CD4-positive, alpha-beta T cell treated with Interleukin-15 for 4 hours (primary cell): ENCODE measurements at places on chromosomes 13 and 19.

- DNase-seq, result no peak
Measured at GRCh38 chr19:23474172-23474571, 78.9 kb upstream of the ZNF91 start.

DNA sequence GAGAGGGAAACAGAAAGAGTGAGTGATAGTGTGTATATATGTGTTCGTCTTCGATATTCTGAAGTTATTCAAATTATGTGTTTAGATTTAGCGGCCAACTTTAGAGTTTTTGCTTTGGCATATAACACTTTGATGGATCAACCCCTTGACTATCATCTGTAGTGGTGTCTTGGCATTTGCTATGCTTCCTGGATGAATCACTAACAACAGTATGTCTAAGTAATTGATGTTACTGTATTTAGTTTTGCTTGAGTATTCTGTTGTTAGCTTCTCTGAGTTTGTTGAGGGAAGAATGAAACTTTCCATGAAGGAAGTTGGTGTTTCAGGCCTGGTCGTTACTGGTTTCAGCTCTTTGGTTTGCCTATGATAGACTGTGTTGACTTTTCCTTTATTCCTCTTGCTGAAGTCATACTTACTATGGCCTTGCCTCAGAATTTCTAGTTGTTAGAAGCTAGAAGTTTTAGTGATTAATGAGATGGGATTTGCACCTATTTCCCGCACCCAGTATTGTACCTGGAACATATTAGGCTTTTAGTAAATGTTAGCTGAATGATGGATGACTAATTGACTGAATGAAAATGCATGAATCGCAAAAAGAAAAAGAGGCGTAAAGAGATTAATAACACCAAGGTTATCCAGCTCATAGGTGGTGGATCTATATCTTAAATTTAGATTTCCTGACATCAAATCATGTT lies 20.7 kb downstream of the NDFIP2 start:
- DNase-seq, result no peak

DNA sequence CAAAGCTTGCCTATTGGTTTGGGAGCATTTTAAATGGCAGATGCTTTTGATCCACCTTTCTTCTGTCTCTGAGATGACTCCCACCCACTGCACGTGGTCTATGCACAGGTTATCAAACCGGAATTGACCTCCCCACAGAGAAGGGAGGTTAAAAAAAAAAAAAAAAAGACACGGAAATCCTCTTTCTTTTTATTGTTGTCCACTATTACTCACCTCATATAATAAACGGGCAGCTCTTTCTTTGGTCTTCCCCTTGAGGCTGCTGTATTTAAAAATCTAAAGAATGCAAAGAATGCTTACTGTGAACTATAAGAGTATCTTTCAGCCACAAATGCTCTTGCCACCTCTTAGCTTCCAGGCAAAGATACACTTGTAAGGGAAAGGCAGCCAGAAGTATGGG lies 329.7 kb downstream of the NDFIP2 start:
- DNase-seq, result no peak

DNA sequence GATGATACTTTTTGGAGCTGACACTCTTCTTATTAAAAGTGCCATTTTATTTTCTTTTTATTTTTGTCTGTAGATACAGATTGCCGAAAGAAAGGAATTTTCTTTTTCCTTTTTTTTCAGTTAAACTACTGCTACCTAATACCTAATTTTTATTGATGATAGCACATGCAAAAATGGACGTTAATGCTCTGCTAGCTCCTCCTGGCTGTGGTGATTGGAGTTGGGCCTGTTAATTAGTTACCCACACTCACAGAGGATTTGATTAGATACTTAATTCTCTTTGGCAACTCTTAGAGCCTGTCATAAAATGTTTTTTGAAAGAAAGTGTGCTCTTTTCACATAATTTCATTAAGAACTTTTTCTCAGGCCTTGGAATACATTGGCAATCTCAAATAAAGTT lies 366.8 kb downstream of the DCT start:
- no peak for DNase-seq

- no peak for DNase-seq
Measured at GRCh38 chr19:1132552-1133383, 29.0 kb downstream of the GPX4 start.
